SK-N-DZ (cell line): ENCODE measurements at places on chromosomes 2 and 18.

- DNase-seq: no peak
Measured at GRCh38 chr2:66815886-66816285, 381.0 kb downstream of the MEIS1 start.

DNA sequence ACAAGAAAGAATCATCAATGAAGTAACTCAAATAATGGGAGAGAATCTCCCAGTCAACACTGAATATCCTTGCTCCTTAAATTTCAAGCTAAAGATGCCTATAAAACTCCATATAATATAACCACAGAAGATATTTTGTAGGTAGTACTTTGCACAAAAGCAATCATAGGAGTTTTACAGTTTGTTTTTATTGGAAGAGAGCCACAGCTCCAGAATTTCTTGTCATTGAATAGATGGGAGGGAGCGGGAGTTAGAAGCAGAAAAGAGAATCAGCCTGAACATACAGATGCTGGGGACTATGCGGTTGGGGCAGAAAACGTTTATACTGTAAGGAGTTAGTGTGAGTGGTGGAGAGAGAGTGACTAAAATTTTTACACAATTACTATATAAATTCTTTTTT lies 18.3 kb upstream of the SMAD4 start:
- no peak for DNase-seq

DNA sequence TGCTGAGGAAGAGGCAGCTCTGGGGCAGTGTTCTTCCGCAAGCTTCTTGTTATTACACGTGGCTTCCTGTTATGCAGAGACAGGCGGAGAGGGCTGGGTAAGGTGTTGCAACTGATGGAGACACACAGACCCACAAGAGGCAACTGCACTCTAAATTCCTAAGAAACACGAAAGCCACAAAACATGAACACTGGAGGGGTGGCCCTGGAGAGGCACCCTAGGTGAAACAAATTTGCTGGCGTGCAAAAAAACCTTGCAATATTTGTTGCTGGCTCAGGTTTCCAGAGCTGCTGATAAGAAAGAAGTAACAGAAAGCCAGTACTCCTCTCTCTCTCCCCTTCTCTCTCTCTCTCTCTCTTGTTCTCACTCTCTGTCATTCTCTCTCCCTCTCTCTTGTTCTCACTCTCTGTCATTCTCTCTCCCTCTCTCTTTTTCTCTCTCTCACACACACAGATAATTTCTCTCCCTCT lies 31.8 kb downstream of the ARHGAP25 start:
- no peak for DNase-seq

DNA sequence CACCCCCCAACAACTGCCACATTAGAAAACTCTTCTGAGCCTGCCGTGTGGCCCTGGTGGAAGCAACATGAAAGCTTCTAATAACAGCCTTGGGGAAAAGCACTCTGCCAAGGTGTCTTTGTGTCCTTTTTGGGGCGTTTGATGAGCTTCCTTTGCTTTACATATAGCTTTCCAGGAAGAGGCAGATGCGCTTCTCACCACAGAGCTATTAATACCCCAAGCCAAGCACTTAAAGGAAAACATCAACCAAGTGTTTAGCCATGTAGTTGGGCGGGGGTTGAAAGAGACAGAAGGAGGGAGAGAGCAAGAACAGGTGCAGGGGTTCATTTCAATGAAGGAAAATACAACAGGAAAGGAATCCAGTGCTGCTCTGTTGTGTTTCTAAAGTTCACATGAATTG lies 176.1 kb downstream of the VAPA start:
- DNase-seq: no peak

- DNase-seq: no peak
Measured at GRCh38 chr18:79775441-79776221, 22.1 kb upstream of the KCNG2 start.

- DNase-seq: no peak
Measured at GRCh38 chr2:146850746-146851145, 994.1 kb upstream of the ACVR2A start.

DNA sequence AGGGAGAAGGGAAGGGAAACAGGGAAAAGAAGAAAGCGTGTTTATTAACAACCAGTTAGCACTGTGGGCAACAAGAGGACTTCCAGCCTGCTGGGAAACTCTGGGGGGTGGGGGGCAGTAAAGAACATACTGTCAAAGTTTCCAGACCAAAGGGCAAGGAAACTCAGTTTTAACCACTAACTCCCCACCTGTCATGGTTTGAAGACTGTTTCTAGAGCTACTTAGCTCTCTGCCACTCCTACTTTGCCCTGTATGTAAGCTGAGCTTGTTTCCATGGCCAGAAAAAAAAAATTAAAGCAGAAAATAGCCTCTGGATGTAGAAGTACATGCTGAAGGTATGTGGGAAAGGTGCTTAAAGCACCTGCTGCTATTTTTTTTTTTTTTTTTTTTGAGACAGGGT lies 11.0 kb upstream of the PTPN2 start:
- DNase-seq: no peak

DNA sequence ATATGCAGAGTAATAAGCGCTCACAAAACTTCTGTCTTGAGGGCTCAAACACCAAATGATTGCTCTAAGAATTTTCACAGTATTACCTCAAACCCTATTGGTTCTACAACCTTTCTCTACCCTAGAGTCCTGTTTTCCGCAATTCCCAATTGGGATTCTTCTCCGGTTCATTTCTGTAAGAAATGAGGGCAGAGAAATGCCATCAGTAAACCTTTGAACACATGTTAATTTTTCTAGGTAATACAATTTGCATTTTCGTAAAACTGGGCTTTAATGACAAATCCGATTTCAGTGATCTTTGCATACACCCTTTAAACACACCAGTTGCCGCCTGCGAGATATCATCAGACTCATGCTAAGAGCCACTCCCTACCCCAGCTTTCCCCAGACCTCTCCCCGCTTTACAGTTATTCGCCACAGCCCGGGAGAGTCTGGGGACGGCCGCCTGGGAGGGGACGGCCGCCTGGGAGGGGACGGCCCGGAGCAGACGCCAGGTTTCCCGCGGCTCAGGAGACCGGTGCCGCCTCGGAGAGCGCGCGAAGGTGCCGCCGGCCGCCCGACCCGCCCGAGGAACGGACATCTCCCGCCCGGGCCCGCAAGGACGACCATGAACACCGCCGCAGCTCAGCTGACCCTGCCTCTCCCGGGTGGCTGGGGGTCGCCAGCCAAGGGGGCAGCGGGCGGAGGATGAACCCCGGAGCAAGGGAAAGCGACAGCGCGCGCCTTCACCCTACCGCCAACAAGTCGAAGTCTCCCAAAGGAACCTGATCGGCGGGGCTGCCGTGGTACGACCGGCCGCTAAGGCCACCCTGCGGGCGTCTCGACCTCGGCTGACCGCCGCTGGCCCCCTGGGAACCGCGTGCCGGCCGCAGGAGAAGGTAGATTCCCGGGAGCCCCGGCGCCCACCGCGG lies 463 bp downstream of the SMC6 start:
- peak; percentile 76 for DNase-seq
